ENCODE measurements at places on chromosomes 12 and 14. TPM values are rescaled to one million over a fixed set of nuclear protein-coding genes. Genes with fewer than 3 reads are reported as not detected.

AICDA gene
- total RNA-seq: 0.22 TPM

E2F7 gene
- total RNA-seq: 24.5 TPM

PTCSC3 gene
- not detected for total RNA-seq

EVL gene
- total RNA-seq: 55.1 TPM

KCNH3 gene
- total RNA-seq: 0.26 TPM

KRT71 gene
- total RNA-seq: not detected

ADSS1 gene
- 7.8 TPM for total RNA-seq

RERGL gene
- not detected for total RNA-seq

MLF2 gene
- total RNA-seq: 258 TPM

GPR68 gene
- 0.33 TPM for total RNA-seq

CLEC14A gene
- total RNA-seq: not detected

LPAR5 gene
- 0.22 TPM for total RNA-seq

SMCO3 gene
- not detected for total RNA-seq

- no peak for DNase-seq
Observed at GRCh38 chr12:38890102-38890855, 15.1 kb downstream of the CPNE8 start.

GRCh38 chr12:104011253-104011652, 38.7 kb downstream of the GLT8D2 start:
- DNase-seq: no peak

GRCh38 chr12:120978296-120979219, at the start of gene HNF1A:
HNF1A (plus strand) TSS chr12:120978543; CDS start chr12:120978769, 226 bp downstream.
- no peak for DNase-seq

GRCh38 chr12:96034621-96035282, 635 bp downstream of the LTA4H start:
- peak; percentile 43 for DNase-seq

- DNase-seq: peak; percentile 39
Observed at GRCh38 chr14:61080591-61081010, 99.6 kb downstream of the SLC38A6 start.

- DNase-seq: no peak
Observed at GRCh38 chr12:95733141-95733825, 57.3 kb downstream of the NTN4 start.

- no peak for DNase-seq
Observed at GRCh38 chr14:34620839-34621238, 9.1 kb downstream of the SNX6 start.

DNA sequence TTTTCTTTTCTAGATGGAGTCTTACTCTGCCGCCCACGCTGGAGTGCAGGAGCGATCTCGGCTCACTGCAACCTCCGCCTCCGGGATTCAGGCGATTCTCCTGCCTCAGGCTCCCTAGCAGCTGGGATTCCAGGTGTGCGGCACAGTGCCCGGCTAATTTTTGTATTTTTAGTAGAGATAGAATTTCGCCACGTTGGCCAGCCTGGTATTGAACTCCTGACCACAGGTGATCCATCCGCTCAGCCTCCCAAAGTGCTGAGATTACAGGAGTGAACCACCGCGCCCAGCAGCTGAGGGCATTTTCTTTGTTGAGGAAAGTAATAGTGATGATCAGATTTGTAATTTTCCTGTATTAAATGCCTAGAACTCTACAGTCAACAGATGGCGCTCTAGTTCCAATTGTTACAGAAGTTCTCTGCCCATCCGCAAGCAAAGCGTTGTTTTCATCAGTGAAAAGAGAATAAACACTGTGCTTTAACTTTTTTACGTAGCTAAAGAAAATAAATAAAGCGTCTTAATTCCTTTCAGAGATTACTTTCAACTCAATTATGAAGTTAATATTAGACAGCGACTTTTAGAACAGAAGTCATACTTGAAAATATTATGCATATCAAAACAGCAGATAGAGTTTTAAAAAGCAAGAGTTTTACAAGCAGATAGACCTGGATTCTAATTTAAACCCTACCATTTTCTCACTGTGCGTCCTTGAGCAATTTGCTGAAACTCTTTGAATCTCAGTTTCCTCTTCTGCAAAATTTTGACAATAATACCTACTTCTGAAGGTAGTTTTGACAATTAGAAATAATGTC, 335.1 kb downstream of the DUSP6 start:
- peak; percentile 38 for DNase-seq

- no peak for DNase-seq
Observed at GRCh38 chr14:33404964-33405574, 466.4 kb downstream of the NPAS3 start.

- no peak for DNase-seq
Observed at GRCh38 chr14:24291446-24292117, 8.0 kb downstream of the DHRS1 start.

- no peak for DNase-seq
Observed at GRCh38 chr12:112418273-112418607, 507 bp upstream of the PTPN11 start.

- no peak for DNase-seq
Observed at GRCh38 chr14:91884664-91885063, 17.3 kb upstream of the TC2N start.

GRCh38 chr14:57029620-57030253, 219.5 kb upstream of the OTX2 start:
- peak; percentile 45 for DNase-seq

DNA sequence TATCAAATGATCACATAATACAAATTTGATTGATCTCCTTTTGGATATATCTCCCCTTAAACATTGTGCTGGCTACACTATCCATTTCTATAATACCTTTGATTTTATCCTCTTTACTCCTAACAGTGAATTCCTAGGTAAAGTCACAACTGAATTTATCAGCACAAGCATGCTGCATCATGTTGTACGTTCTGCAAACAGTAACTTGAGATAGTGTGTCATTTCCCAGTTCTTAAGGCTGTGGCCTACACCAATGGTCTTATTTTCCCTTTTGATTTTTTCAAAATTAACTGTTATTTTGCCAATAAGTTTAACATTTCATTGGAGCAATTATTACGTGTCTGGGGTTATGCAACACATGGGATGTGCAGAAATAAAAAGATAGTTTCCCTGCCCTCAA, 24.8 kb downstream of the PRKCH start:
- no peak for DNase-seq

GRCh38 chr12:48866052-48866711, 512 bp upstream of the RND1 start:
- no peak for DNase-seq

- DNase-seq: no peak
Observed at GRCh38 chr14:104382361-104383087, 197.0 kb upstream of the C14orf180 start.

- DNase-seq: no peak
Observed at GRCh38 chr14:80587096-80587724, 354.3 kb downstream of the CEP128 start.

GRCh38 chr12:32516230-32516629, 116.9 kb downstream of the FGD4 start:
- DNase-seq: no peak

GRCh38 chr14:98433436-98433835, 838.6 kb downstream of the BCL11B start:
- no peak for DNase-seq

GRCh38 chr12:101235686-101236085, 25.6 kb upstream of the SLC5A8 start:
- DNase-seq: no peak

DNA sequence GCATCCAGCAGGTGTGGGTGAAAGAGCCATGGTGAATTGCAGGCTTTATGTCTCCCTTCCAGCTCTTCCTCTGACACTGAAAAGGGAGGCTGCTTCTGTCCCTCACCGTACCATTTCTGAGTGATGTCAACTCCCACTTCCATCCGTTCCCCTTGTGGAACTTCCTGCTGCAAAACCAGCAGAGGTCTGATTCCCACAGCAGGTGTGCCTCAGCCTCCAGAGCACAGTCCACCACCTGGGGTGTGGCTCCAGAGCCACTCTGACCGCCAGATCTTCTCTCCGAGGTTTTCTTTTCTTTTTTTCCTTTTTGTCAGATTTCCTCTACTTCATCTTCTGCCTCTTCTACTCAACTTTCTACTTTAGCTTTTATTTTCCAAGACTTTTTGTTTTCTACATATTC, 62.7 kb downstream of the CDC42BPB start:
- DNase-seq: no peak

- no peak for DNase-seq
Observed at GRCh38 chr14:21185491-21185890, 29.6 kb upstream of the OR5AU1 start.

GRCh38 chr12:131101703-131102492, 148.2 kb downstream of the ADGRD1 start:
- DNase-seq: peak; percentile 21
